ENCODE measurements at places on chromosomes 4 and X. TPM values are rescaled to one million over a fixed set of nuclear protein-coding genes. Genes with fewer than 3 reads are reported as not detected.

Gene SHROOM3
- 7.9 TPM for total RNA-seq

Gene NAT8L
- 9.8 TPM for total RNA-seq

Gene ADH1B
- total RNA-seq: not detected

Gene TMEM271
- not detected for total RNA-seq

Gene ITM2A
- total RNA-seq: not detected

Gene UGT2B7
- total RNA-seq: 0.12 TPM

Gene BCORL1
- total RNA-seq: 8.9 TPM

Gene PCYT1B
- not detected for total RNA-seq

Gene ZNF157
- not detected for total RNA-seq

Gene EDA
- 0.36 TPM for total RNA-seq

Gene FAM149A
- total RNA-seq: 1.7 TPM

Gene MAGEA11
- total RNA-seq: not detected

Gene DCAF8L1
- not detected for total RNA-seq

Gene GAB3
- 0.40 TPM for total RNA-seq

Gene F11
- total RNA-seq: not detected

Gene CFI
- total RNA-seq: 0.46 TPM

Gene ZNF732
- total RNA-seq: not detected

Gene CXorf49
- total RNA-seq: not detected

Gene SUPT20HL2
- not detected for total RNA-seq

Gene JCHAIN
- total RNA-seq: 0.46 TPM

Gene RNF150
- total RNA-seq: 0.39 TPM
